Thyroid gland (tissue), 4 donors: ENCODE measurements at places on chromosomes 12 and 14.

DNA sequence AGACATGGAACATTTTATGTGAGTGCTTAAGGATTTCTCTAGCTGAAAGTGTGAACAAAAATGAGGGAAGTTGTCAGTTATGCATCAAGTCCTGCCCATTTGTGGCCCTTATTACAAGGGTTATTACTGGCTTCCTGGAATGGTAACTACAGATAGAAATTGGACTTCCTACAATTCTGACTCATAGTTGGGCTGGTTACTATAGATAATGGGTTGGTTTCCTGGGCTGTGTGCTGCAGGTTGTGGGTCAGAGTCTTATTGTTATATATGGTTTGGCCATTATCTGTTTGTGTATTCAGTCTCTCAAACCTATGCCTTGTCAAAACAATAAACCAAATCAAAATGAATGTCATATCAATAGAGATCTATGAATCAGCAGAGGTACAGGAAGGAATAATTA lies 313.7 kb downstream of the ADAMTS20 start:
- no peak for DNase-seq

DNA sequence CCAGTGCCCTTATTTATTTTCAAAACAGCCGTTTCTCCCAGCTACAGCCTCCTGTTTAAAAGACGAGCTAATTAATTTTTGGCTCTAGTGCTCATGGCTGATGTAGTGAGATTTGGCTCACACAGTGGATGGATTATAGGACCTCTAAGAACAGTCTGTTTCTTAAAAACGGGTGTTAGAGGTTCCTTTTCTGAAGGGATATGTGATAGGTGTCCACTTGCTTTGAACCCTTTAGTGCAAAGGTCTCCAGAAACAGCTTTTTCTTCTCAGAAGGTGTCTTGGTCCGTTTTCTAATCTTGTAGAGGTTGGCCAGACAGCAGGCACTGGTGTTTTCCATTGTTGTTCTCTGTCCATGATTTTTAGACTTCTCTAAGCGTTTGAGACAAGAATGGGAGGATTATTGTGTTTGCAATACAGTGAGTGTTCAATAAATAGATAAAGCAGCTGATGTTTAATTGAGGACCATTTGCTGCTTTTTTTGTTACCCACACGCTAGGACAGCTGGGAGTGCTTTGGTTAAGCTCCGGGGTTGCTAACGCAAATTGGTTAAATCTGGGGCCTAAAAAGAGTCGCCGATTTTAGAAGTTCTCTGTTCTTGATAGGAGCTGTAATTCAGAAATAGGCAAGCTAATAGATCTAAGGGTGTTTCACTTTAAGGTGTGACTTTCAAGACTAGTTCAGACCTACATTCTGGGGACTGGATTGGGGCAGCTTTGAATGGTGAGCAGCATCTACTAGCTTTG lies 1.0 kb downstream of the BORCS5 start:
- no peak for DNase-seq

- DNase-seq = no peak
These were observed 181.1 kb downstream of the ALX1 start for GRCh38 chr12:85461127-85461526.

DNA sequence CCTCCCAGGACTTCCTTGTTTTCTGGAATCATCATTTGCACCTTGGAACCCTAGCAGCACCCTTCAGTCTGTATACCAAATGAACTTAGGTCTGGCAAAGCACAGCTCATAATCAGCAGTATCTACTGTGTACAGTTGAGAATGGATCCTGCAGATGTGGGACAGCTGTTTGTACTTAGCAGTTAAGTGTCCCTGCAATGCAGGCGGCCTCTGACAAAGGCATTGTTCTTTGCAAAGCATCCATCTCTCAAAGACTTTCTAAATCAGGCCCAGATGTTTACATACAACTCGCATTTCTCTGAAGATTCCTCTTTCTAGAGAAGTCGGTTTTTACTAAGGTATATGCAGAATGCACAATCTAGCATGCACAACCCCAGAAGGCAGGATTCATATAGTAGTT lies 170.5 kb upstream of the RBM19 start:
- DNase-seq = no peak

DNA sequence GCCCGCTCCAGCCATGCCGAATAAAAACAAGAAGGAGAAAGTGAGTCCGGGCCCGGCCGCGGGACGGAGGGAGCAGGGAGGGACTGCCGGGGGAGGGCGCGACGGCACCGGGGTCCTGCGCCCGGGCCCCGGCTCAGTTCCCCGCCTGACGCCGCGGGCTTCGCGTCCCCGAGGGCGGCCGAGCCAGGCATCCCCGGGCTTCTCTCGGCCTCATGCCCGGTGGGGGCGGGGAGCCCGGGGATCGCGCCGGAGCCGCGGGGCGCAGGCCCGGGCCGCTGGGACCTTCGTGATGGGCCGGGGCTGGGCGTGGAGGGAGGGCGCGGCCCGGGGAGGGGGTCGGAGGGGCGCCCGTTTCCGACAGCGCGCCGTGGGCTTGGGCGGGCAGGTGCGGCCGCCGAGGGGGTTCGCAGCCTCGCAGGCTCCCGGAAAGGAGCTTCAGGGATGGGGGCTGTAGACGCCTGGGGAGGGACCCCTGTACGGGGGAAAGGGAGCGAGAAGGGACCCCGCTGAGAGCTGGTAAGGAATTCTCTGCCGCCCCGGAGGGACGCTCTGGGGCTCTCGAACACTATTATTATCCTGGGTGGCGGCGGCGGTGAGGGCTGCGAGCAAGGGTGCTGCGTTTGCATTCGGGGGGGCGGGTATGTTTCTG lies 496 bp downstream of the PPP2R5C start:
- peak; percentile 62 for DNase-seq

- DNase-seq = no peak
These were observed 301.5 kb upstream of the ATP2B1 start for GRCh38 chr12:90010089-90010488.

DNA sequence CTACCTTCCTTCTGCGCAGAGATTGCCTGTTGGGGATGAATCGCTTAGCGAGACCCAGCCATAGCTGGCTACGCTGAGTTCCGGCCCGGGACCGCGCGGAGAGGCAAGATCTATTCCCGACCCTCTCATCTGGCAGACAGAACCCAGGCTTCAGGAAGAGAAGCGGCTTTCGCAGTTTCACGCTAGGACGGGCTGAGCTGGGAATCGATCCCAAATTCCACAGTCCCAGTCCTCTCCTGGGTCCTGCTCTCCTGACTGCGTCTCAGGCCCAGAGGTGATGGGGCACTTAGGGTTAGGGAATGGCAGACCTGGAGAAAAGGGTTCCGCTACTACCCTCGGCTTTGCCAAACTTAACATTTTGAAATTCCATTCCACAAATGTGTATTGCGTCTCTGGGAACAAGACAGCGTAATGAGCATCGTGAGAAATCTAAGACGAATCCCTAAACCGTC lies 2.8 kb downstream of the PTPN21 start:
- DNase-seq = peak; percentile 17

DNA sequence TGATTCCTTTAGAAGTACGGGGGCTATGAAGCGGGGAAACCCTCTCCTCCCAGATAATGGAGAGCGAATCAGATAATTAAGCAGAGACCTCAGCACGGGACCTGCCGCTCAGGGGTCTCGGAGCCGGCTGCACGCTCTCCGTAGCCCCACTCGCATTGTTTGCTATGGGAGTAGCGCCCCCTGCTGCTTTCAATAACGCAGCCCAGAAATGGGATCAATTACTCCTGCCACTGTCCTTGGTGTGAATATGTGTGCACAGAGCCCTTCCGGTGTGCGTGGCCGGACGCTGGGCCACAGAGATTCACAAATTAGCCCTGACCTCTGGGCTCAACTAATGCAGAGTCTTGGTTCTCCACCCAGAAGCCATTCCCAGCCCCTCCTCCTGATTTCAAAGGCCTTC lies 76.4 kb upstream of the TMEM132C start:
- no peak for DNase-seq

DNA sequence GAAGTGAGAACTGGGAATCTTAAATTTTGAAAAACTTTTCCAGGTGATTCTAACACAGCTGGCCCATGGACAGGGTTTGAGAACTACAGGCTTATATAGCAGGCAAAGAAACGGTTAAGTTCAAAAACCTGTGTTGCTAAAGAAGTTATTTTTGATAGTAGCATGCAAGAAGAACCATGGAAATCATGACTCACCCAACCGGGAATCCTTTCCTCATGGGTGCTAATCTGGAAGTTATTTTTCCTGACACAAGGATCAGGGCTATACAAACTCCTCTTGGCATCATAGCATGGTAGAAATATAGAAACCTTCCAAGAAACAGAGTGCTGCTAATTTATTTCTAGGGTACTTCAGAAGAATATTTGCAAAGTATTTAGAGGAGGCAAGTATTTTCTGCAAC lies 588.7 kb downstream of the CCER1 start:
- no peak for DNase-seq
